Common myeloid progenitor, CD34-positive (primary cell): ENCODE measurements at places on chromosomes 4 and X.

DNA sequence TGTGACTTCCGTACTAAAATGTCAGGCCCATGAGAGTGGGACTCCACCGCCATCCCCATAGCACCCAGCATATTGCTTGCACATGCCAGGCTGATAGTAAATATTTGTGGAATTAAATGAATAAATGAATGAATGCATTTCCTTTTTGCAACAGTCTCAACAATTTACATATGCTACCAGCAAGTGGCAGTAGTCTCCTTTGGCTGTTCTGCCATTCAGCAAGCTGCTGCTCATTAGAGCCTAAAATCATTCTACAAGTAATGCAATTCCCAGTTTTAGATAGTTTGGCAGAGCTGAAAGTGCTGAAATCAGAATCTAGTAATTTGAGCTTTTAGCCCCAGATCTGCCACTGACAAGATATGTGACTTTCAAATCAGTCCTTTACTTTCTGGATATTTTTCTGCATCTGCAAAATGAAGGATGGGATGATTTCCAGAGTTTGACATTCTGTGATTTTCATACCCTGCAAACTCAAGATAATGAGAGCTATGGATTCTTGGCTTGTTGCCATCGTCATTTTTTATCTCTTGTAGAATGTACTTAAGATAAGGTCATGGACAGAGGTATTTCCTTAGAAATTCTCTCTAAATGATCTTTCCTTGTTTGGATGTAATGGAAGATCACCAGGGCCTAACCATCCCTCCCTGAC is 35.7 kb upstream of the INTS6L start:
- H3K27ac ChIP-seq: no peak overlapping the region
- DNase-seq: peak; percentile 66
- no peak overlapping the region for H3K4me3 ChIP-seq

GRCh38 chr4:109434007-109434971 is 674 bp downstream of the SEC24B start:
- peak; percentile 41 for DNase-seq
- peak overlapping the region; percentile 86 for H3K27ac ChIP-seq
- H3K4me1 ChIP-seq: peaks cover 21% of the 10 kb centered on the region
- H3K36me3 ChIP-seq: no peaks in the 10 kb centered on the region
- no peaks in the 10 kb centered on the region for H3K27me3 ChIP-seq
- peak overlapping the region; percentile 84 for H3K4me3 ChIP-seq

- no peak overlapping the region for H3K27ac ChIP-seq
- H3K27me3 ChIP-seq: no peaks in the 10 kb centered on the region
- no peaks in the 10 kb centered on the region for H3K36me3 ChIP-seq
- H3K4me1 ChIP-seq: no peaks in the 10 kb centered on the region
Observed at GRCh38 chr4:186820391-186820891, 96.8 kb upstream of the FAT1 start.

DNA sequence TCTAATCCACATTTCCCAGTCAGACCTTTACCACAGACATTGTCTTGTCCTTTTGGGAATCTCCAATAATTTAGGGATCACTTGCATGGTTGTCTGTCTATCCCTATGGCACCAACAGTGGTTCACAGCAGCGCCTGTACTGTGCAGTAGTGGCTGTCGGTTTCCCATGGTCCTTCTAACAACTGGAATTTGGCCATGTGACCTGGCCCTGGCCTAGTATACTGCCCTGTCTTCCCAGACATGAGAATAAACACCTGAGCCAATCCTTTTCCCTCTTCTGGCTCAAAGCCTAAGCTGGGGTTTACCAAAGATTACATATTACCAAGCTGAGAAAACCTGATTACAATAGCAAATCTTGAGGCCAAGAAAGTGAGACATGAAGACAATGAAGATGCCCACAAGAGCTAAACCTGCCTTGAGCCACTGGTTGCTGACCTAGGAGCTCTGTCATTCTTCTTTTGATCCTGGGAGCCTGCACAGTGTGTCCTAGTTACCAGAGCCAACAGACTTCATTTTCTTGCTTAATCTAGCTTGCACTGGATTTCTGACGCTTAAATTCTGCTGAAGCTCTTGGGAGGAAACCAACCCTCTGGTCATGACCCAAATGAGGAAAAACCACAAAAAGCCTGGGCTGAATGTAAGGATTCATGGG is 92.1 kb downstream of the SCD5 start:
- H3K27me3 ChIP-seq: no peaks in the 10 kb centered on the region
- no peaks in the 10 kb centered on the region for H3K36me3 ChIP-seq
- H3K4me1 ChIP-seq: no peaks in the 10 kb centered on the region
- H3K27ac ChIP-seq: no peak overlapping the region

- no peak overlapping the region for H3K27ac ChIP-seq
- H3K27me3 ChIP-seq: no peaks in the 10 kb centered on the region
- no peak overlapping the region for H3K4me3 ChIP-seq
- H3K36me3 ChIP-seq: no peaks in the 10 kb centered on the region
Observed at GRCh38 chr4:183411291-183411861, 33.1 kb upstream of the CDKN2AIP start.

DNA sequence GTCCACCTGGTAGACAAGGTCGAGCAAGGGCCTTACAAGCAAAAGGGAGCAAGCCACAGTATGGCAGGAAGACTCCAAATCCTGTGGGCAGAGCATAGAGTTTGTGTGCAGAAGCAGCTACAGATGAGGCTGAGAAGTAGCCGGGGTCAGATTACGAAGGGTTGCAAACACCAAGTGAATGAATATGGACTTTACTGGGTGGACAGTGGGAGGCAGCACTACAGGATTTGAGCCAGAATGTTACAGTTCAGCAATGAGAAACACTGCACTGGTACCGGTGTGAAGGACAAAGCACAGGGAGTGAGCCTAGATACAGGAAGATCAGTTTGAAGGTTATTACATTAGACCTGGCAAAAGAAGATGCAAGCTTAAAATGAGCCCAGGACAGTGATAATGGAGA is 46.1 kb upstream of the HOPX start:
- H3K27ac ChIP-seq: no peak overlapping the region
- no peaks in the 10 kb centered on the region for H3K27me3 ChIP-seq
- no peak for DNase-seq
- no peaks in the 10 kb centered on the region for H3K4me1 ChIP-seq

DNA sequence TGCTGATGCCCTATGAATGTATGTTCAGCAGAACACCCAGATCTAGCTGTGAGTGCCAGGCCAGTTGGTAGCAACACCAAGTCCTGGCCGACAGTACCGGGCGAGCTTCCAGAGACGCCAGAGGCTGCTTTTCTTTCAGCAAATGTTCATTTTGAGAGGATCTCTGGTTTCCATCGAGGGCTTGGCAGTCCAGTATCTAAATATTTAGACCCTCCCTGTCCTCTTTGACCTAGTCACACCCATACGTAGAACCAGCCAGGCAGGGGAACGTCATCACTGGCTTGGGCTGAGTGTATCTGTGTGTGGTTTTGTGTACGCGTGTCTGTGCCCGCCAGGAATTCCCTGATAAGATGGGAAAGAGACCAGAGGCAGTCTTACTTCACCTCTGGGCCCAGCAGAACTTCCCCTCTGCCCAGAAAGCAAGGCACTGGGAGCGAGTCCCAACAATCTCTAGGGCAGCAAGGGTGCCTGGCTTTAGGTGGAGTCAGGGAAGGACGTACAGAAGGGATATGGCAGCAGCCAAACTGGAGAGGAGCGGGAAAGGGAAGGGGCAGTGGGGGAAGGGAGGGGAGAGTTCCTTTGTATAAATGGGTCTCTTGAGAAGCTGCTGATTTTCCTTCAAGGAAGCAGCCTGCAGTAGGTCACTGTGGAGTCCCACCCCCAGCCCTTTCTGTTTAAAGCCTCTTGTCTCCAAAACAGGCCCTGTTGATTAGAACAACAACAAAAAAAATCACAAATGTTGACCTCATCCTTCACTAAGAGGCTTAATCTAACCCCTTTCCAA is 15.0 kb upstream of the ELF4 start:
- H3K36me3 ChIP-seq: no peaks in the 10 kb centered on the region
- H3K4me3 ChIP-seq: no peak overlapping the region
- H3K27me3 ChIP-seq: no peaks in the 10 kb centered on the region

DNA sequence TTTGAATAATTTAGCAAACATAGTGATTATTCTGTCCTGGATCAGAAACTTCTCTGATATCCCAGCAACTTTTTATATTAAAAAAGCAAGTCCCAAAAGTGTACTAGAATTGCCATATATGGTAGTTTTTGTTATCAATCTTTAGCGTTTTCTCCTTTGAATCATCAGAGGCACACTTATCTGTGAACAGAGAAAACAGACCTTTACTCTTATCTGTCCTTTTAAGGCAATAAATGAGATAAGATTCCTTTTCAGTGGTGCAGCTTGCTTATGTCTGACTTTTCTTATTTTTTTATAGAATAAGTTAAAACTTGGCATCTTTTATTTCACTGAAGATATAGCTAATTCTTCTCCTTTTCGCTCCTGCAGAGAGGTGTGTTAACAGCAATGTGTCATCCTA is 458.1 kb upstream of the PCDH10 start:
- DNase-seq: no peak
- no peaks in the 10 kb centered on the region for H3K36me3 ChIP-seq
- H3K4me1 ChIP-seq: no peaks in the 10 kb centered on the region
- no peak overlapping the region for H3K27ac ChIP-seq
- H3K4me3 ChIP-seq: no peak overlapping the region
- no peaks in the 10 kb centered on the region for H3K27me3 ChIP-seq

DNA sequence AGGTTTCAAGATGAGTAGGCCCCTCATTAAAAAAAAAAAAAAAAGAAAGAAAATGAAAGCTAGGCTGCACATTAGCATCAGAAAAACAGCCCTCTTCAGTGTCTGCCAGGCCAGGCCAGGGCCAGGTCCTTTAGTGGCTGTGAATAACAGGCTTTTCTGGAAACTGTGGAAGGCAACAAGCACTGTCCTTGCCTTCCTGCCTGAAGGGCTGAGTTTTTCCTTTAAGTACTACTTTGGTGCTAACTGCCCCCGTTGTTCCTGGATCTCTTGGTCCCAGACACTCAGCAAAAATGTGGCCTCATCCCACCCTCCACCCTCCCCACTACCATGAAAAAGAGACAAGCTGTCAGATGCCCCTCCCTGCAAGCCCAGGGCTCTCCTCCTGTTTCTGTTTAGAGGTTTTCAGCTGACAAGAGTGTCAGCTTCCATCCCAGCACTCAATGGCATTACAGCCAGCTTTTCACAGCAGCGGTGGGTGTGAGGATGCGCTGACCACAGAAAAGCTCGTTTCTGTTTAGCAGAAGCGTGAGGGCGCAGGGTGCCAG is 174.2 kb downstream of the NHS start:
- peaks cover 4% of the 10 kb centered on the region for H3K4me1 ChIP-seq
- DNase-seq: no peak
- no peak overlapping the region for H3K4me3 ChIP-seq
- H3K27me3 ChIP-seq: no peaks in the 10 kb centered on the region
- no peaks in the 10 kb centered on the region for H3K36me3 ChIP-seq
- no peak overlapping the region for H3K27ac ChIP-seq

- no peaks in the 10 kb centered on the region for H3K27me3 ChIP-seq
- no peak overlapping the region for H3K27ac ChIP-seq
- H3K4me1 ChIP-seq: peaks cover 17% of the 10 kb centered on the region
- peaks cover 10% of the 10 kb centered on the region for H3K36me3 ChIP-seq
- DNase-seq: peak; percentile 48
- H3K4me3 ChIP-seq: peak overlapping the region; percentile 91
Observed at GRCh38 chrX:71536285-71536684, 3.4 kb downstream of the OGT start.

- no peaks in the 10 kb centered on the region for H3K4me1 ChIP-seq
- H3K27me3 ChIP-seq: no peaks in the 10 kb centered on the region
- DNase-seq: no peak
- H3K27ac ChIP-seq: no peak overlapping the region
- H3K4me3 ChIP-seq: no peak overlapping the region
Observed at GRCh38 chrX:153537526-153538295, 20.3 kb downstream of the ATP2B3 start.

- H3K36me3 ChIP-seq: no peaks in the 10 kb centered on the region
- DNase-seq: no peak
- no peaks in the 10 kb centered on the region for H3K4me1 ChIP-seq
- no peak overlapping the region for H3K27ac ChIP-seq
- no peak overlapping the region for H3K4me3 ChIP-seq
- H3K27me3 ChIP-seq: no peaks in the 10 kb centered on the region
Observed at GRCh38 chr4:108335081-108335480, 166.3 kb upstream of the LEF1 start.

DNA sequence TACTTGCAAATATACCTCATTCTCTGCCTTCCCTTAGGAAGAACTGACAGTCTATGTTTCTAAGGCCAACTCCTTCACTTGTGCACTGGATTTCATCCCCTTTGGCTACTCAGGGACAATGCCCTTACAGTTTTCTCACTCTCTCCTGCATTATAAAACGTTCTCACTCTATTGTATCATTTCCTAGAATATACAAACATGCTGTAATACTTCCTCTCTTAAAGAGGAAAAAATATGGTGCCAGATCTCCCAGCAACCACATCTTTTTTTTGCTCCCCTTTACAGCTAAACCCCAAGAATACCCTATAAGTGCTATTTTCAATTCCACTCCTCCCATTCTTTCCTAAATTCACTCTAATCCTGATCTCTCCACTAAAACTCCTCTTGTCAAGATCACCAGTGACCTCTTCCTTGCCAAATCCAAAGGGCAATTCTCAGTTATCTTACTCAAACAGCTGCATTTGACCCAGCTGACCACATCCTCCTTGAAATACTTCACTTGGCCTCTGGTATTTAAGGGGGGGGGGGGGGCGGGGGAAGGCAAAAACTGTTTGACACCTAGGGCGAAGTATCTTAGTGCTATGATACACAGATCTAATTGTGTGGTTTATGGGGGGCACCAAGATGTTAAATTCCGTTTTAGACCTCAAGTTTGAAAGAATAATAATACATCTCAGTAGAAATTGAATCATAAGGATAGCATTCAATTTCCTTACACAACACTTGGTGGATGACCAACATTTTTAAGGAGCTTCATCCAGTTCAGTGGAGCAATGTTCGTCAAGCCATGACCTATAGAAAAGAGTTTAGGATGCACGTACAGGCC is 1.6 kb downstream of the RCHY1 start:
- peaks cover 11% of the 10 kb centered on the region for H3K36me3 ChIP-seq
- H3K4me3 ChIP-seq: peak overlapping the region; percentile 97
- no peaks in the 10 kb centered on the region for H3K27me3 ChIP-seq

GRCh38 chr4:81550388-81550859 is 78.7 kb upstream of the RASGEF1B start:
- H3K4me1 ChIP-seq: no peaks in the 10 kb centered on the region
- H3K4me3 ChIP-seq: no peak overlapping the region
- no peak for DNase-seq
- H3K27me3 ChIP-seq: no peaks in the 10 kb centered on the region
- no peaks in the 10 kb centered on the region for H3K36me3 ChIP-seq
- no peak overlapping the region for H3K27ac ChIP-seq

DNA sequence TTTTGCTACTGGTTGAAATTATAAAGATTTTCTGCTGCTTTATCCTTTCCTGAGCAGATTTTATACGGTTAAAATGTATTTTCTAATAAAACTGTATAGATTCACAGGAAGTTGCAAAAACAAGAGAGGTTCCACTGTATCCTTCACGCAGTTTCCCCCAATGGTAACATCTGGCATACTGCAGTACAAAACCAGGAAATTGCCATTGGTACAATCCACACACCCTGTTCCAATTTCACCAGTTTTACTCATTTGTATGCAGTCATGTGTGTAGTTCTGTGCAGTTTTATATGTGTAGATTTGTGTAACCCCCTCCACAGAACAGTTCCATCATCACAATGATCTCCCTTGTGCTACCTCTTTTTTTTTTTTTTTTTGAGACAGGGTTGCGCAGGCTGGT is 20.0 kb downstream of the DDX3X start:
- peaks cover 3% of the 10 kb centered on the region for H3K36me3 ChIP-seq
- H3K4me3 ChIP-seq: no peak overlapping the region
- DNase-seq: no peak
- H3K27me3 ChIP-seq: no peaks in the 10 kb centered on the region
- no peaks in the 10 kb centered on the region for H3K4me1 ChIP-seq
- no peak overlapping the region for H3K27ac ChIP-seq

GRCh38 chr4:79404666-79405065 is 3.4 kb downstream of the GK2 start:
- no peaks in the 10 kb centered on the region for H3K36me3 ChIP-seq
- H3K4me3 ChIP-seq: no peak overlapping the region
- no peaks in the 10 kb centered on the region for H3K27me3 ChIP-seq
- no peak for DNase-seq
